ENCODE measurements at places on chromosomes 2 and 18. TPM values are rescaled to one million over a fixed set of nuclear protein-coding genes. Genes with fewer than 3 reads are reported as not detected.

- DNase-seq = no peak
Measured at GRCh38 chr2:231373184-231373583, 22.3 kb upstream of the B3GNT7 start.

- no peak for DNase-seq
Measured at GRCh38 chr2:106700616-106701015, 185.4 kb downstream of the ST6GAL2 start.

DNA sequence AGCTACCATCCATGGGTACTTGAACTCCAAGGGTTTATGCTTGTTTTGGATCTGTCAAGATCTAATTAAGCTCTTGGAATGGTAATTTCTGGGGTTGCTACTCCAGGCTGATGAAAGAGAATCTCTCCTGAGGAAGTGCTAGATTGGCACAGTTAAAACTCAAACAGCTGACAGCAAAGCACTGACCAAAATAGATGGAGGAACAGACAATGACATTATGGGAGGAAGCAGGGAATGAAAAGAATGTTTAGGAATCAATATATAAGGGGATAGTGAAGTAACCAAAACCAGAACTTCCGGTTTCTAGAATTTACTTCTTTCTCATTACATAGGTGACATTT lies 6.3 kb downstream of the THUMPD2 start:
- DNase-seq = no peak

DNA sequence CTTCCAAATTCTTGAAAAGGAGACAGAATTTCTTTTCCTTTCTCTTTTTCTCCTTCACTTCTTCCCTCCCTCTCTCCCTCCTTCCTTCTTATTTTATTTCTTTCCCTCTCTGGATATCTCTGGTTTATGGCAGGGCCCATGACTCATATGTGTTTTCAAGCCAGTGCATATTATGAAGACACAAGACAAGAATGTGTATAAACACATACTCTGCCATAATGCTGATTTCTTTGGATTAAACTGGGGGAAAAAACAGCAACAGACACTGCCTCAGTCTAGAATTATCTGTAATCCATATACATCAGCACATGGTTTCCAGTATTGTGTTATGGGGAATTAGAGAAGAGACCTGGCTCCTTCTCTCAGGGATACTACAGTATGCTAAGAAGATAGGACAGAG lies 82.8 kb upstream of the CPO start:
- DNase-seq = no peak

GRCh38 chr2:179837408-179837807 lies 24.0 kb downstream of the ZNF385B start:
- DNase-seq = no peak

DNA sequence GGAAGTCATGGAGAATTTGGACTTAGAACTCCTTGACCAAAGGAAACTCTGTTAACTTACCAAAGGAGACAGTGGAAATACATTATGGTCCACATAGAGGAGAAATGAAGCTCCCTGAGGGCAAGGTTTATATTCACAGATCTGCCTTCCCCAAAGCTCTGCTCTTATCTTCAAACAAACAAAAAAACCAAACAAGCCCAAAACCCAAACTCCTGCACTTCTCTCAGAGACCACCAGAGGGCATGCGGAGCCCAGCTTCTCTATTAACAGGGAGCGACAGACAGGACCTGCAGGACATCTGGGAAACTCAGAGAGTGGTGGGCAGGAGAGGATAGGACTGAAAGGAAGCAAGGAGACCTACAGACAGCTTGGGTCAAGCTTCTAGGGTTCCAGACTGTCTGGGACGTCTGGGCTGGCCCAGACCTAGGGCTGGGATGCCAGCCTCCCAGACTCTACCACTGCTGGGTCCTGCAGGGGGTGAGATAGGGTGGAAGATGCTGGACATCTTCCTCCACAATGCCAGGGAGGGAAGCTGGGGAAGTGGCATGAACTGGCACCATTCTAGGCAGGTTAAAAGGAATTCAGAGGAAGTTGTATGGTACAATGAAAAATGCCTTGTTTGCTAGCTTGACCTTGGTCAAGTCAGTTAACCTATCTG lies 4.0 kb upstream of the WNT10A start:
- DNase-seq = peak; percentile 39

Gene PROKR1
- not detected for total RNA-seq

Gene LRRTM4
- total RNA-seq = not detected

Gene ATOH8
- not detected for total RNA-seq

Gene GALNT13
- total RNA-seq = not detected

Gene LONRF2
- 0.18 TPM for total RNA-seq

Measured in T-helper 17 cell (primary cell).